Placental pericyte (primary cell): ENCODE measurements at places on chromosomes 16 and 17. TPM values are rescaled to one million over a fixed set of nuclear protein-coding genes. Genes with fewer than 3 reads are reported as not detected.

Gene ZFP3
- 1.1 and 1.8 TPM in 2 replicates for total RNA-seq

Gene ADGRG1
- total RNA-seq: 0.88 and 1.4 TPM in 2 replicates

Gene VMO1
- total RNA-seq: 1.8 TPM in 1 of 2 replicates, not detected in the other

Gene RHBDF2
- 34.4 and 40.2 TPM in 2 replicates for total RNA-seq

Gene PSME3
- 74.0 and 146 TPM in 2 replicates for total RNA-seq

Gene FOXL1
- total RNA-seq: 1.1 and 12.2 TPM in 2 replicates

Gene TEKT5
- total RNA-seq: under 0.01 TPM in 1 of 2 replicates, not detected in the other

Gene KRTAP4-7
- total RNA-seq: not detected in 2 replicates

Gene SLC26A11
- 12.9 and 17.5 TPM in 2 replicates for total RNA-seq
